T follicular helper cell (primary cell): ENCODE measurements at places on chromosomes 16 and 17.

GRCh38 chr16:17177242-17177958, 293.4 kb downstream of the XYLT1 start:
- DNase-seq: no peak

DNA sequence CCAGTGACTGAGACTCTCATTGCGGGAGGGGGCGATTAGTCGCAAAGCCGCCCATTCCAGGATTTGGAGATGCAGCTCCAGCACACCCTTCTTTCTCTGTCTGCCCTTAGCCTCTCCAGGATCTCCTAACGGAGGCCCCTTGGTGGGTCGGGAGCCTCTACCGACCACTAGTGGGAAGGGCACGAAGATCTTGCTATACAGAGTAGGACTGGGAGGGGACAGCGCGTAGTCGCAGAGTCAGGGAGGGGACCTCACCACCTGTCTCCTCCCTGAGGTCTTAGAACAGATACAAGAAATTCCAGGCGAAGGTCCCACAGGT, 588 bp upstream of the SMTNL2 start:
- DNase-seq: no peak

GRCh38 chr17:68584581-68585303, 16.4 kb downstream of the FAM20A start:
- DNase-seq: no peak

DNA sequence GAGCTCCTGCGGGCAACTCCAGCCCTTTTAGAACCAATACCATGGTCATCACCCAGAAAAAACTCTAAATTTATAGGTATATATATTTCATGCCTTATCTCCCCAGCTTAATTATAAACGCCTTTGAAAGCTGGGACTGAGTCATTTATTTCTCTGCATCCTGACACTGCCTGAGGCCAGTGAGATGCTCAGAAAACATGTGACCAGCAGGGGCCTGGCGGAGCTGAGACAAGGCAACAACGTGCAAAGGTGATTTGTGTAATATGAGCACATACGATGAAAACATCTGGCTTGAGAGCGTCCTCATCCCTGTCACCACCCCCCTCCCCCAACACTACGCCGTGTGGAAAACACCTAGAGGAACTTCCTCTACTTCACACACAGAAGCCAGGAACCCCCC, 22.7 kb downstream of the NXN start:
- no peak for DNase-seq

DNA sequence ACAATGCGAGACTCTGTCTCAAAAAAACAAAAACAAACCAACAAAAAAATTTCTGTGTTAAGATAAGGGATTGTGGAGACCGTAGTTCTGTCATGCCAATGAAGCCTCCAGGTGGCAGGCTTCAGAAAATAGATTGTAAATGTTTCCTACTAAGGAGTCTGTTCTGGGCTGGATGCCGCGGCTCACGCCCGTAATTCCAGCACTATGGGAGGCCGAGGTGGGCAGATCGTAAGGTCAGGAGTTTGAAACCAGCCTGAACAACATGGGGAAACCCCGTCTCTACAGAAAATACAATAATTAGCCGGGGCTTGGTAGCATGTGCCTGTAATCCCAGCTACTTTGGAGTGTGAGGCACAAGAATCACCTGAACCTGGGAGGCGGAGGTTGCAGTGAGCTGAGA, 4.4 kb upstream of the SNX29 start:
- no peak for DNase-seq

DNA sequence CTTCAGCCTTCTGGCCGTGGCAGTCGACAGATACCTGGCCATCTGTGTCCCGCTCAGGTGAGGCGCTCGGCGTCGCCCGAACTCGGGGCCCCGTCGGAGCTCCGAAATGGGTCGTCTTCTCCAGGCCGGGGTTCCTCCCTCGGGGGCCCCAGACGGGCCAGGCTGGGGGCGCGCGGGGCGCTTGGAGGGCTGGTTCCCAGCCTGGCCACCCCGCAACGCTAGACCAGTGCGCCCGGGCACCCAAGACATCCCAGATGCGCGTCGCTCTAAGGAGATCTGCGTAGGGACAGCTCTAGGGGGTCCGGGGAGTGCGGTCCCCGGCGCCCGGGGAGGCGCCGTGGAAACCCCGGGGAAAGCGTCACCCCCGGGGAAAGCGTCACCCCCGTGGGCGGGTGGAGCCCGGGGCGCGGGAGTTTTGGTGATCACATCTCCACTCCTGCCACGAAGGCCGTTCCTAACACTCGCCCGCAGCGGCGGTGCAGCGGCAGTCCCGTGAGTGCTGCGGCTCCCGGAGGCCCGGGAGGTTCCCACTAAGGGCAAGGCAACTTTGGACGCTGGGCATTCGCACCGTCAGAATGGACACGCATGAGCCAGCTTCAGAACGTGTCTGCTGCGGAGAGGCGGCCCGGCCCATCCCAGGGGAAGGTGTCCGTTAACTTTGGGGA, 729 bp downstream of the ADORA2B start:
- DNase-seq: no peak

GRCh38 chr16:87297918-87298631, 19.1 kb downstream of the C16orf95 start:
- peak; percentile 11 for DNase-seq

DNA sequence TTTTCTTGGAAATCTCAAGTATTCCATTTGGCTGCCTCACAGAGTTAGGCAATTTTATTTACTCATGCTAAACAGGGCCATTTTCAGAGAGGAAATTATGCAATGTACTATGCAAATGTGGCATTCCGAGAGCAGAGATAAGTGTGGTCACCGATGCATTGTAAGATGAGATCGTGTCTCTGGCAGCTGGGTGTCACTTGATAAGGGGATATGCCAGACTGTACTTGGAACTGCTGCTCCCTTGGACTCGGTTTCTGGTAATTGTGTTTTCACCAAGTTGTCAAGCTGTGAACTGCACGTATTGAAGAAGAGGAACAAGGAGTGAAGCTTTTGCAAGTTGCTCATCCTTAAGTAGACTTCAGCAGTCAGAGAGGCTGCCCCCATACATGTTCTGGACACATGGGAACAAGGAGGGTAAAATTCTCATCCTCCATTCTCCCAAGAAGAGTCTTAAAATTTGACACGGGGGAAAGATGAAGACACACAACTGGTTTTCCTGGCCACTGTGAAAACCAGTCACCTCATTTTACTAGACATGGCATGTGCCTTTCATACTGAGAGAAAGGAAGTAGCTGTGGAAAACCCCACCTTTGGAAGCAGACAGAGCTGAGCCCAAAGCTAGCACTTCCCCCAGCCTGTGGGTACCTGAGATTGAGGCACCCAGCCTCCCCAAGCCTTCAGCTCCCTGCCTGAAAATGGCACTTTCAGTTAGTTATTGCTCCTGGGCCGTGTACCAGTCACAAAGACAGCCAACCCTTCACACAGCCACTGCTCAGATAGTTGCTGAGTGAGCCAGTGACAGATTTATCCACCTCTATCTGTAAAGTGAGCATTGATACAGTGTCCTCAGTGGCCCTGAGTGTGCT, 150.7 kb downstream of the SOCS1 start:
- no peak for DNase-seq

DNA sequence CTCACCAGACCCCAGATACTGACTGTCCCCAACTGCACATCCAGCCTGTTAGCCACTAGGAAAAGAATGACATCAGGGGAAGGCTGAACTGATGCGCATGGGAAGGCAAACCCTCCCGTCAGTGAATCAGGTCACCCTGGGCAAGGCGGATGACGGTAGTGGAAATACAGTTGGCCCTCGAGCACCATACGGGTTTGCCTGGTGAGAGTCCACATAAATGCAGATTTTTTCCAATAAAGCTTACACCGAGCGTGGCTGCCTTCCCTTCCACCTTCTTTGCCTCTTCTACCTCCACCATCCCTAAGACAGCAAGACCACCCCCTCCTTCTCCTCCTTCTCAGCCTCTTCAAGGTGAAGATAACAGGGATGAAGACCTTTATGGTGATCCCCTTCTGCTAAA, 236.1 kb upstream of the TNRC6C start:
- no peak for DNase-seq
